ENCODE measurements at places on chromosomes 11 and 22.

DNA sequence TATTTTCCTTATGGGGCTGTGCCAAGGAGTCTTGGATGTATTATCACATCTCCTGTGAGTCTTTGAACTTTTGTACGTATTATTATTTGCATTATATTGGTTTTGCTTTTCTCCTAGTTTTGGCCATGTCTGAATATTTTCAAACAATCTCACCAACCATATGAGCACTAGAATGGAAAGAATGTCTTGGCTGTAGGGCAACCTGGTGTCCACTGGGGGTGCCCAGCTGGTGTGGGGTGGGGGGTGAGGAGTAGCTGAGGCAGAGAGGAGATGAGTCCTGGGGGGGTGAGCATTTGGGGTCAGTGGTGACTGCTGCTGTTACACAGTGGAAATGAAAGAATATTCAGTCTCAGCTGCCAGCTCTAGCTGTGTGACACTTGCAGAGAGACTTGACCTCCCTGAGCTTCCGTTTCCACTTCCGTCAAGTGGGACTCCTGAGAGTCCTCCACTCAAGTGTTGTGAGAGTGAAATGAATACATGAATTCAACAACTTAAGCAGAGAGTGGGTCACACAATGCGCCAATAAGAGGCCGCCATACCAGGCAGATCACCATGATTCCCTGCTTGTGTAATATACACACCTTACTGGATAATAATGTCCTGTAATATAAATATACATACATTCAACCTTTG lies 12.7 kb upstream of the PVALB start:
- H3K4me3 ChIP-seq: no peak overlapping the region
- DNase-seq: no peak
- no peaks in the 10 kb centered on the region for H3K4me1 ChIP-seq
- no peaks in the 10 kb centered on the region for H3K36me3 ChIP-seq

- H3K27ac ChIP-seq: no peak overlapping the region
- no peaks in the 10 kb centered on the region for H3K27me3 ChIP-seq
- H3K4me3 ChIP-seq: no peak overlapping the region
Measured at GRCh38 chr11:15483205-15483604, 368.5 kb downstream of the INSC start.

GRCh38 chr22:44260216-44261035 lies 52.3 kb downstream of the SHISAL1 start:
- H3K36me3 ChIP-seq: no peaks in the 10 kb centered on the region
- no peak for DNase-seq

DNA sequence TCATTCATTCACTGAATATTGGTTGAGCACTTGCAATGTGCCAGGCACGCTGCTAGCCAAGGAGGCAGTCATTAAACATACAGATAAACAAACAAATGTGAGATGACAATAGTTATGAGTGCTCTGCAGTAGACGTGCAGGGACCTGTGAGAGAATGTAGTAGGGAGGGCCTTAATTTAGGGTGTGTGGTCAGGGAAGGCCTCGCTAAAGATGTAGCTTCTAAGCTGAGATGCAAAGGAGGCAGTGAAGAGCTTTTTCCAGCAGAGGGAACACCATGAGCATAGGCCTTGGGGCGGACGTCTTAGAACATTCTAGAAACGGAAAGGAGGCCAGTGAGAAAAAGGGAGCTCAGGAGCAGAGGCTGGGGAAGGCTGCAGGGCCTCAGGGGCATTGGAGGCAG lies 789 bp upstream of the NCF4 start:
- H3K27ac ChIP-seq: no peak overlapping the region
- H3K27me3 ChIP-seq: peaks cover 17% of the 10 kb centered on the region
- no peak for DNase-seq
- H3K4me3 ChIP-seq: no peak overlapping the region
- no peaks in the 10 kb centered on the region for H3K36me3 ChIP-seq

DNA sequence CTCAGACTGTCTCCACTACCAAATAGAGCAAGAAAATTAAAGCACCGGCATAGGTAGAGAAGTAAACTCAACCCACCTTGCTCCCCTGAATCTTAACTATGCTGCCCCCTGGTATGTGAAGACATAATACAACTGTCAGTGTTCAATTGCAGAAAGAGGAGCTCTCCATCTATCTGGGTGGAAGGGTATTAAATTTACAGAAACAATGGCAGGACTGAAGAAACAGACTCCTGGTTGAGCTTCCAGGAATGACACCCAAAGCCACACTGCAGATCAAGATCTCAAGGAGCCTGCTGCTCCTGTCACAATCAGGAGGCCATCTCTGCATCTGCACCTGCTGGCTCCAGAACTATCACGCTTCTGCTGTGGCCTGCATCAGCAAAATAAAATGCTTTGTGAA lies 132.1 kb upstream of the BMAL1 start:
- no peak for DNase-seq
- no peak overlapping the region for H3K27ac ChIP-seq
- peaks cover 34% of the 10 kb centered on the region for H3K27me3 ChIP-seq
- peaks cover 19% of the 10 kb centered on the region for H3K4me1 ChIP-seq
- H3K36me3 ChIP-seq: no peaks in the 10 kb centered on the region

DNA sequence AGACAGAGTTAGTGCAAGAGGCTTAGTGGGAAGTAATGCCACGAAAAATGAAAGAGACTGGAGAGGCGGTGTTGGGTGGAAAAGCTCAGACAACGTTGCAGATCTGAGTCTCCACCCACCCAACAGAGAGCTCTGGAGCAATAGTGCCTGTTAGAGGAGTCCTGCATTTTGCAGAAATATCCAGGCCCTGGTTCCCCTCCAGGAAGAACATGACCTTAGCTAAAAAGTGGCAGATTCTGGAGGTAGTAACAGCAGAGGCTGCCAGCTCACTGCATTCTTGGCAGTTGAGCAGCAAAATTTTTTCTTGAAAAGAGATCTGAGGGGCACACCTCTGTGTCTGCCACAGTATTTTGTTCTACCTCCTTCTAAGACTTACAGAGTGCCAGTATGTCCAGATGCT lies 27.7 kb upstream of the BIRC3 start:
- no peak overlapping the region for H3K4me3 ChIP-seq
- H3K27me3 ChIP-seq: no peaks in the 10 kb centered on the region
- DNase-seq: no peak
- H3K4me1 ChIP-seq: peaks cover 7% of the 10 kb centered on the region

GRCh38 chr11:126496576-126497337 lies 141.3 kb downstream of the ST3GAL4 start:
- H3K4me1 ChIP-seq: no peaks in the 10 kb centered on the region
- no peak overlapping the region for H3K4me3 ChIP-seq
- DNase-seq: no peak

- no peaks in the 10 kb centered on the region for H3K36me3 ChIP-seq
- H3K27me3 ChIP-seq: peaks cover 54% of the 10 kb centered on the region
- H3K4me1 ChIP-seq: peaks cover 30% of the 10 kb centered on the region
Measured at GRCh38 chr11:69280994-69281393, 13.0 kb upstream of the MYEOV start.

DNA sequence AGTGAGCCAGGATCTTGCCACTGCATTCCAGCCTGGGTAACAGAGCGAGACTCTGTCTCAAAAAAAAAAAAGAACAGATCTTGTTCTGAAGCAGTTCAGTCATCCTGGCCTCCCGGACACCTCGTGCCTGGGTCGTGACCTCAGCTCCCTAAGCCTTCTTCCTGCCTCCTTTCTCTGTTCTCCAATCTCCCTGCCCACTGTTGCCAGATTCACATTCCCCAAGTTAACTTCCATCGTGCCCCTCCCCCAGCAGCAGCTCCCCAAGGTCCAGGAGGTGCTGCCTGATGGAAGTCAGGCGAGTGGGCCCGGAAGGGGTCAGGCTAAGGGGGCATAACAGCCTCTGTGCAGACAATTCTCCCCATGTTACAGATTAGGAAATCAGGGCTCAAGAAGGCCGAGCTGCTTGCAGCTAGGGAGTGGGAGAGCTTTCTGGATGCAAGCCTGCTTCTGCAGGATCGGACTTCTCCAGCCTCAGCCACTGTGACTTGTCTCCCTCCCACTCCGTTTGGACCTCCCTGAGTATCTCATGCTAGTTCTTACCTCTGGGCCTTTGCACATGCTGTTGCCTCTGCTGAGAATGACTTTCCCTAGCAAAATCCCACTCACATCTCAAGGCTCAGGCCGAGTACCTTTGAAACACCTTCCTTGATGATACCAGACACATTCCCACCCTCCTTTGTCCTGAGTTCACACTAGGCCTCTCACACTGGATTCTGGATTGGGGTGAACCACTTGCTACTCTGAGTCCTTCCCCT lies 14.3 kb upstream of the TMEM184B start:
- no peak overlapping the region for H3K27ac ChIP-seq
- H3K36me3 ChIP-seq: peaks cover 45% of the 10 kb centered on the region
